ENCODE measurements at places on chromosomes 16 and 17. TPM values are rescaled to one million over a fixed set of nuclear protein-coding genes. Genes with fewer than 3 reads are reported as not detected.

DNA sequence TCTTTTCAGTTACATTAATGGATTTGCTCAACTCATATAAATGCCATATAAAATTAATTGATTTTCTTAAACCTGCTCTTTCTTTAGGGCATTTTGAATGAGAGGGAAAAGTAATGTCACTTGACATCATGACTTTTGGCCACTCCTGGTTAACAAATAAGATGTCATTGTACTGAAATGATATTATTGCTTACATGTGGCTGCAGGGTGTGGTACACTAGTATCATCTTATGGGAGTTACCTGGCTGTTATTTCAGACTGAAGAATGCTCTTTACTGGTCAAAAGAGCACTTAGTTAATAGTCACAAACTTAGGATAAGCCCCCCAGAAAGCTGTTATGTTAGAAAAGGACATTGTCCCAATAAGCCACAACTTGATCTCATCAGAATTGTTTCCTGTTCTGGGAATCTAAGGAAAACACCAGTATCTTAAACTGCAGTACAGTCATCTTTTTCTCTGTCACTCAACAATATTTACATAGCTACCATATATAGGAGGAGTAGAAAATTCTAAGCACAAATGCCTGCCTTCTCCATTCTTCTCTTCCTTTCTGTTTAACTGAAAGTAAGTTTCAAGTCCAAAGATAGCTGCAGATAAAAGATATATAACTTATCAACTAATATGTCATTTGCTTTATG is 53.9 kb upstream of the MRC2 start:
- no peak for DNase-seq

DNA sequence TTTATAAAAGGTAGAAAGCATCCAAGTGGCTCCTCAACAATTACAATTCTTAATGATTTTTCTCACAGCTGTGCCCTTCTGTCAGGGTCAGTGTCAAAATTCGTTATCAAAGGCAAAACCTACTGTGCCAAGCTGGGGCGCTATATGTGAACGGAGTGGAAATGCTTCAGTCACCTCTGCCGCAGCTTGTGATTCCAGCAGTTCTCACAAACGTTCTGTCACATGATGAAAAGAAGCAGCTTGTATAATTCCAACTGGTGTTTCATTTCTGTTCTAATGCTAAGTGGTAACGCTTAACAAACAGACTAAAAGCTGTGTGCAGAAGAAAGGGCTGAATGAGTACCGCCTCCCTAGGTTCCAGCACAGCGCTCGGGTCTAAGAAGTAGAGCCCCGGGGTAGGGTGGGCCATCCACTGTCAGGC is 14.2 kb downstream of the PLD6 start:
- DNase-seq = no peak

Gene C16orf89
- polyA plus RNA-seq = 0.26 TPM

- no peak for DNase-seq
These were observed 39.5 kb downstream of the ST3GAL2 start for GRCh38 chr16:70399381-70399780.

Gene MYH13
- not detected for polyA plus RNA-seq

Gene GP2
- not detected for polyA plus RNA-seq

DNA sequence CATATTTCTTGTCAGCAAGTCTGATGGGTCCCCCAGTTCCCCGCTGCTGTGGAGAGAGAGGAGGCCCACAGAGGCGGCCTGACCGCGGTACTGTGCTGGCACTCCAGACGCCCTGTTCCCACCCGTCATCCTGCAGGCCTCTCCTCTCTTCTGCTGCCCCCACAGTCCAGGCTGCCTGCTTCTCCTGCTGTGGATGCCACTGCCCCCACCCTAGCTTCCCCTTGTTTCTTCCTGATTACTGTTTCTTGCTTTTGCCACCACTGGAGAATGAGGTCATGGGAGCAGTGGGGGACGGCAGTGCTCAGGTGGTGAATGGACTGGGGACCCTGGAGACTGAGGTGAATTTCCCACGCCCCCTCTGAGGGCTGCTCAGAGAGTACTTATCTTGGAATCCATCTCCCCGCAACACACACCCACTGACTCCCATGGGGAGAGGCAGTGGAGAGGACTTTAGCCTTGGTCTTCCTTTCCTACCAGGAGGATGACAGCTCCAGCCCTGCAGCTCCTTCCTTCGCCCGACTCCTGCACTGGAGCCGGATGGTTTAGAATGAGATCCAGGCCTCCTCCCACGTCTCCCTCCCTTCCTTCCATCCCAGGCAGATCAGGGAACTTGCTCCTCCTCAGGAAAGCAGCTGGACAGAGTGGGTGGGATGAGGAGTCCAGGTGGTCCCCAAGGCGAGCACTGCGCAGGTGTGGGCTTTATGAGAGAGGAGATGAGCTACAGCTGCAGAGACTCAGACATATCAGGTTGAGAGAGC is 60.4 kb downstream of the PLXDC1 start:
- DNase-seq = no peak

Gene SPATA32
- polyA plus RNA-seq = not detected

Gene CIAPIN1
- 73.2 TPM for polyA plus RNA-seq

GRCh38 chr16:85492295-85492864 is 120.7 kb upstream of the GSE1 start:
- no peak for DNase-seq

GRCh38 chr17:67514998-67515397 is 137.9 kb downstream of the PITPNC1 start:
- no peak for DNase-seq

DNA sequence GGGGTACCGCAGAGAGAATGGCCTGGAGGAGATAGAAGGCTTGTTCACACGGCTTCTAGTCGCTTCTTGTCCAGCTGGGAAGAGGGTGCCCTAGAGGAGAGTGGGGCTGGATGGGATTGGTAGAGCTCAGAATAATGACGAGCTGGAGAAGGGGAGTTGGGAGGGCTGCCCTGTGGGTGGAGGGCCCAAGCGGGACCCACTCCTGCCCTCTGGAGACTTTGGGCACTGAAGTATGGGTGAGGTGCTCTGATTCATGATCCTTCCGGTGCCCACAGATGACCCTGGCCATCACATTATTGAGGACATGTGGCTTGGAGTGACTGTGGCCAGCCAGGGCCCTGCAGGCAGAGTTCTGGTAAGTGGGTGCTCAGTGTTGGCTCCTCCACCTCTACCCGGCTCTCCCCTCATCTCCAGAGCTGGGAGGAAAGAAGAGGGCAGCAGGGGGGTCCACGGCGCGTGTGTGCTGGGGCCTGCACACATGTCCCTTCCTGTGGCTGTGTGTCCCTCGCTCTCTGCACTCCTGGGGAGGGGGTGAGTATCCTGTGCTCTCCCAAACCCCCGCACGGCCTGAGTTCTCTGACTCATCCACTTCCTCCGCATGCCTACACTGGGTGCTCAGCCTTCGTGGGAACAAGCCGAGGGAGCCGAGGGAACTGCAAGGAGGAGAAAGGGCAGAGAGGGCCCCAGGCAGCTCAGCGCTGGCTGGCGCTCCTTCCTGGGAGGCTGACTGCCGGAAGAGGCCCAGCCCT is 8.5 kb downstream of the ITGA3 start:
- no peak for DNase-seq

Gene SECTM1
- 2.3 TPM for polyA plus RNA-seq

DNA sequence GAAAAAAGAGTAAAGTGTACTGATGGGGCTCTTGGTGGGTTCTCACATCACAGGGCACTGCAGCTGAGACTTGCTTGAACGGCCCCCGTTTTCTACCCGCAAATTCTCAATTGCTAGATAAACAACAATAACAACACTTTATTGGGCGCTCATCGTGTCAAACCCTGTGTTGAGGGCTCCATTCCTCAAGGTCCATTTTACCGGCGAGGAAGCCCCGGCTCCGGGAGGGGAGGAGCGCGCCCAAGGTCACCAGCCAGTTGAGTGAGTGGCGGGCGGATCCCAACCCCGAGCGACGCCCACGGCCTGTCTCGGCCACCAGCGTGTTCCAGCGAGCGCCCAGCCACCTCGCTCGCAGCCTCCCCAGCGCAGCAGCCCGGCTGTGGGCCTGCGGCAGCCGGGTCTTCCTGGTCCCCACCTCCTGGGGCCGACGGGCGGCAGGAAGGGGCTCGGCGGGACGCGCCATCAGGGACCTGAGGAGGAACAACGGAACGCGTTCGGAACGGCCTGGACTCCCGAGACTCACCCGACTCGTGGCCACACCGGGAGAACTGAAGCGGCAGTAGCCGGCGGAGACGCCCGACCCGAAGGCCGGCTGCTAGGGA is 373 bp downstream of the CMC2 start:
- DNase-seq = peak; percentile 84

- DNase-seq = no peak
These were observed 123.7 kb downstream of the PITPNC1 start for GRCh38 chr17:67500677-67501300.

DNA sequence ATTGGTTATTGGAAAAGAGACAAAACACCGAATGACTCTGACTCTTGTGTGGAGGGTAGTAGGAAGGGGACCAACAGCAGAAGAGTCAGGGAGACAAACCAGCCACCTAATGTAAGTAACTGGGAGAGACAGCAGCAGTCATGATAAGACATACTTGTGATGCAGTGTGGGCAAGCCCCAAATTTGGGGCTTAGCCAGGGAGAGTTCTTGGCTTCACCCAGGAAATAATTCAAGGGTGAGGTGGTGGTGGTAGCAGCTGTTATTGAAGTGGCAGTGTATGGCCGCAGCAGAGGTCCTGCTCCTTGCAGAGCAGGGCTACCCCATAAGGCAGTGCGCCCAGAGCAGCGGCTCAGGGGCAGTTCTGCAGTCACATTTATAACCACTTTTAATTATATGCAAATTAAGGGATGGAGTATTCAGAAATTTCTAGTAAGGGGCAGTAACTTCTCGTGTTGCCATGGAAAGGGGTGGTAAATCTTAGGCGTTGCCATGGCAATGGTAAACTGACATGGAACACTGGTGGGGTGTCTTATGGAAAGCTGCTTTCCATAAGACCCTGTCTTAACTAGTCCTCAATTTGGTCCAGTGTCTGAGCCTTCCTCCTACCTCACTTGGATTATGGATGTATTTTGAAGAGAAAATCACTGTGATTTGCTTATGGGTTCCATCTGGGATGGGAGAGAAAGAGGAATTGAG is 317.1 kb downstream of the PHKB start:
- no peak for DNase-seq

Gene KRT28
- polyA plus RNA-seq = not detected

DNA sequence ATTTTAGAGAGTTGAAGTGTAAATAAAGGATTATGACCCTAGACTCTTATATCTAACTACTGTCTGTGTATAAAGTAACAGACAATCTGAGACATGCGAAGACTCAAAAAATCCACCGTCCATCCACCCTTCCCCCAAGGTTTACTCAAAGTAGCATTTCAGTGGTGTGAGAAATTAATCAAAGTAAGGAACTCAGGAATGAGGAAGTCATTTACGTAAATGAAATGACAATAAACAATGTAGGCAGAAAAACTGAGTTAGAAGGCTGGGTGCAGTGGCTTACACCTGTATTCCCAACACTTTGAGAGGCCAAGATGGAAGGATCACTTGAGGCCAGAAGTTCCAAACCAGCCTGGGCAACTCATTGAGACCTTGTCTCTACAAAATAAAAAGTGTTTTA is 19.8 kb upstream of the NTN1 start:
- DNase-seq = no peak

DNA sequence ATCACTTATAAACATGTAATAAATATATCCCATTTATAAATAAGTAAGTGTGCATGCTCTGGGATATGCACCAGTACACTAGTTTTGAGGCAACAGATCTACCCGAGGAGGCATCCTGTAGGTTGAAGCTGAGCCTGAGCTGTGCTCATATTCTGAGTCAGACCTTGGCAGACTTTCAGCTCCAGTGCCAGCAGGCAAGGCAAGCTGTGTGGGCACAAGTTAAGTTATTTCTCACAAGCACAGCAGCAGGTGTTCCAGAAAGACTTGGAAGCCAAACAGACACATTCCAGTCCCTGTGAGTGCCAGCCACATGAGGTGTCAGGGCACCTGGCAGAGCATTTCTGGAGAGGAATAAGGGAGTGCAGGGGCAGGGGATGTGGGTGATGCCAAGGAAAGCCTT is 1.3 kb upstream of the CLEC19A start:
- DNase-seq = no peak

DNA sequence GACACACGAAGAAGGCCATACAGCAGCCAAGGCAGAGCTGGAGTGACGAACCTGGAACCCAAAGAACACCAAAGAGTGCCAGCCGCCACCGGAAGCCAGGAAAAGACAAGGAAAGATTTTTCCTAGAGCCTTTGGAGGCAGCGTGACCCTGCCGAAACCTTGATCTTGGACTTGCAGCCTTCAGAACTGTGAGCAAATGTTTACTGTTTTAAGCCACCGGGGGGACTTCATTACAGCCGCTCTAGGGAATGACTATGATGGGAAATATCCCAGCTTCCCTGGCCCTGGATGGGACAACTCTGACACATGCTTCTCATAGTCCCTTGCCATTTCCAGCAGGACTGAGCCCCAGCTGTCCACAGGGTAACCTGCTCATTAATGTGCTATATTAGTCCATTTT is 270.6 kb downstream of the HAPSTR1 start:
- DNase-seq = no peak

Gene CD300H
- polyA plus RNA-seq = not detected

- DNase-seq = no peak
These were observed 3.7 kb downstream of the TRAF7 start for GRCh38 chr16:2159175-2159838.

Gene NPIPA8
- polyA plus RNA-seq = 4.4 TPM

Gene KRTAP3-2
- not detected for polyA plus RNA-seq

Gene CMTM1
- polyA plus RNA-seq = 0.40 TPM

DNA sequence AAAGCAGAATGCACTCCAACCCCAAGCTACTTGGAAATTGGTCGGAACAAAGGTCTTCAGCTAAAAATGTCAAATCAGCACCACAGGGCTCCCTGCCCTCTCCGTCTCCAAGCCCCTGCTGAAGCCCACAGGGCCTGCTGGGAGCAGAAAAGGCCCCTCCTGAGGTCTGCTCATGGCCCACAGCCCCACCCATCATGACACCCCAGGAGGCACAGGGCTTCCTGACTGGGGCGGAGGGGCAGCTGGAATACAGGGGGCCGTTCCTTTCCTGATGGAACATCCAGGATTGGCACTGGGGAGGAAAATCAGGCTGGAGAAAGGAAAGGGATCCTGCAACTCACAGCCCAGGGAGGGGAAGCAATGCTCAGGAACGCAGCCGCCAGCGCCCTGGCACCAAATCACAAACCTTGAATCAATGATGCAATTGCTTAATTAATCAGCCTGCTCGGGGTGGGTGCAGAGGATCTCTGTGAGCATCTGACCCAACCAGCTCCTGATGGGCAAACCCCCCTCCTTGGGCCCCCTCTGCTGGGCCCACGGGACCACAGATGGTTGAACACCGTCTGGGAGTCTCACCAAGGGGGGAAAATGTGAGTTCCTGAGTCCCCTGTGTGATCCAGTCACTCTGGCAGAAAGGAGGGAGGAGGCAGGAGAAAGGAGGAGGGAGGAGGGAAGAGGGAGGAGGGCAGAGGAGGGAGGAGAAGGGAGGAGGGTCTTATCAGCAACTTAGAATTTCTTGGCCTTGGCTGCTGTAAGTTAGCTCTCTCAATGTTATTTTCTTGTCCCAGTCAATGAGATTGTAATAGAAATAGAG is 155.5 kb downstream of the ZNF423 start:
- no peak for DNase-seq

Gene SLFN12L
- 0.14 TPM for polyA plus RNA-seq

Gene CCL23
- polyA plus RNA-seq = not detected

- no peak for DNase-seq
These were observed 24.0 kb upstream of the ABCA5 start for GRCh38 chr17:69350911-69351310.
